ENCODE measurements at places on chromosomes 1 and 21.

GRCh38 chr1:109198745-109199144 is 15.0 kb upstream of the SARS1 start:
- DNase-seq = no peak

DNA sequence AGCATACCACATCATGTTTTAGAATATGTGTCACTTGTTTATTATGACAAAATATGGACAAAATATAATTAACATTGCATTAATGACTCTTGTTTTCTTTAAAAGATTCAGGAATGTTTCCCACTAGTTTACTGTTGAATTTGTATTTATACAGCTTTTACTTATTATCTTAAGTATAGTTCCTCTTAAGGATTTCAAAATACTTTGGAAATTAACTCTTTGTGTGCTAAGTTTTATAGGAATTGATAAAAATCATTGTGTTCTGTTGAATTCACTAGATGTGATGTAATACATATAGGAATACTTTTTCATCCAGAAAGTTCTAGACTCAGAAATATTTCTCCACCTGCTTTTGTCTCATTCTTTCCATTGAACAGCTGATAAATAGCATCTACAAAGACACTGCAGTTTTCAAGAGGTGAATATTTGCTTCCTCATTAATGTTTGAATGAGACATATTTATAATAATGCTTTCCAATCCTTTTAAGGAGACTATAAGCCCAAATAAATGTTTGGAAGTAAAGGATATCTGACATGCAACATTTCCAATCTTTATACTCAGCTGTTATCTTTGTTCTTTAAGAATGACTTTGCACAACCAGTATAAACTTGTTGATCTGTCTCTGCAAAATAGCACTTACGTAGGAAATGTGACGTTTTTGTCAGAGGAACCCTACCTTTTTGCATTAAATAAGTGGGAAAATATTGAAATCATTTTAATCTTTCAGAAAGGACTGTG is 38.4 kb upstream of the SAMSN1 start:
- no peak for DNase-seq

GRCh38 chr1:204703268-204703664 is 17.7 kb upstream of the LRRN2 start:
- no peak for DNase-seq

DNA sequence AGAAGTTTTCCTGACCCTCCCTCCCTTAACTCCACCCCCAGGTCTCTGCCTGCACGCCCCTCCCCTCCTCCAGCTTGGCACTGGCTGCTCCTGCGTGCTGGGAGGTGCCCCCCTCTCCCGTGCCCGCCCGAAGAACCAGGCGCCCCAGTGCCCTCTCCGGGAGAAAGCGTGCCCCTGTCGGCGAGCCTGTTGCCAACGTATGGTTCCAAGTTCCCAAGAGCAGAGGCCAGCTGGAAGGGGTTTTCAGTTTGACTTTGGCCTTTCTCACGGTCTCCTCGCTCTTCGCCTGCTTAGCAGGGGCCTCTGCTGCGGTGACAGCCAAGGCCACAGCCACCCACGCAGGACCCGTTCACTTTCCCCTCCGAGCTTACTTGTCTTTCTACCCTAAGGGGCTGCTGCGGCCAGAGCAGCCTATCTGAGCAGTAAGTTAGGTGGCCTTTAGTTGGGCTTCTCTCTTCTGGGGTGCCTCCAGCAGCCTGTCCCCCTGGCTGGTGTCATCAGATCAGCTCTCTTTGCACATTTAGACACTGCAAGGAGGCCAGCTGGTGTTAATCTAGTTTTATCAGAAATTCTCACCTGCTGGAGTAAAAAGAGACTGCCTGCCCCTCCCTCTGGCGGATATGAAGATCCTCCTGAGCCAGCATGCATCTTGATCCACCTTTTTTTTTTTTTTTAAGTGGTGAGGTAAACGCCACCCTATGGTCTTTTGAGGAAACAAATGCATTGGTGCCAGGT is 1.5 kb downstream of the STUM start:
- DNase-seq = peak; percentile 66

DNA sequence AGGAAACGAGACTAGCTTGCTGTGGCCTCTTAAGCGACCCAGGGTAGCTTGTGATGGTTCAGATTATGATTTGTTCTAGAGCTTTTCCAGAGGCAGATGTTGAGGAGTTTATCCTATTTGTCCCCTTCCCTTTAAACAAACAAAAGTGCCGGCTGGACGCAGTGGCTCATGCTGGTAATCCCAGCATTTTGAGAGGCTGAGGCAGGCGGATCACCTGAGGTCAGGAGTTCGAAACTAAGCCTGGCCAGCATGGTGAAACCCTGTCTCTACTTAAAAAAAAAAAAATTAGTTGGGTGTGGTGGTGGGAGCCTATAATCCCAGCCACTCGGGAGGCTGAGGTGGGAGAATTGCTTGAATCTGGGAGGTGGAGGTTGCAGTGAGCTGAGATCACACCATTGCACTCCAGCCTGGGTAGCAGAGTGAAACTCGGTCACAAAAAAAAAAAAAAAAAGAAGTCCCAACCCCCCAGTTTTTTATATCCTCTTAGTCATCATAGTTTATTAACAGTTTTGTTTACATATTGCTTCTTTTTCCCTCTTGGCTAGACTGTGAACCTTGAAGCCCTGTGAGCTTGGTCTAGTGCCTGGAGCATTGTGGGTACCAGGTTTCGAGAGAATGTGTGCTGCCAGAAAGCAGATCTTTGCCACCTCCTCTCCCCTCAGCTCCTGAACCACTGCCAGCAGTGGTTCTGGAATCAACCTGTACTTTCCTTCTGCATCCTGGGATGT is 29.8 kb downstream of the MAPKAPK2 start:
- DNase-seq = no peak

DNA sequence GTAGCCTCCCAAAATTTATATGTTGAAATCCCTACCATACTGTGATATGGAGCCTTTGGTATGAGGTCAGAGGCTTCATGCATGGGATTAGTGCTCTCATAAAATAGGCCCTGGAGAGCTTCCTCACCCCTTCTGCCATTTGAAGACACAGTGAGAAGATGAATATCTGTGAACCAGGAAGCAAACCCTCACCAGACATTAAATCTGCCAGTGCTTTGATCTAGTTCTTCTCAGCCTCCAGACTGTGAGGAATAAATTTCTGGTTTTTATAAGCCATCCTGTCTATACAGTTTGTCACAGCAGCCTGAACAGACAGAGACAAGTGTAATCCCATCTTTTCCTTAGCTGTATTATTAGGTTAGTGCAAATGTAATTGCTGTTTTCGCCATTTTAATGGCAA is 88.4 kb downstream of the OLFML2B start:
- DNase-seq = no peak

- no peak for DNase-seq
These were observed 75.7 kb upstream of the KIAA1614 start for GRCh38 chr1:180837020-180837419.

DNA sequence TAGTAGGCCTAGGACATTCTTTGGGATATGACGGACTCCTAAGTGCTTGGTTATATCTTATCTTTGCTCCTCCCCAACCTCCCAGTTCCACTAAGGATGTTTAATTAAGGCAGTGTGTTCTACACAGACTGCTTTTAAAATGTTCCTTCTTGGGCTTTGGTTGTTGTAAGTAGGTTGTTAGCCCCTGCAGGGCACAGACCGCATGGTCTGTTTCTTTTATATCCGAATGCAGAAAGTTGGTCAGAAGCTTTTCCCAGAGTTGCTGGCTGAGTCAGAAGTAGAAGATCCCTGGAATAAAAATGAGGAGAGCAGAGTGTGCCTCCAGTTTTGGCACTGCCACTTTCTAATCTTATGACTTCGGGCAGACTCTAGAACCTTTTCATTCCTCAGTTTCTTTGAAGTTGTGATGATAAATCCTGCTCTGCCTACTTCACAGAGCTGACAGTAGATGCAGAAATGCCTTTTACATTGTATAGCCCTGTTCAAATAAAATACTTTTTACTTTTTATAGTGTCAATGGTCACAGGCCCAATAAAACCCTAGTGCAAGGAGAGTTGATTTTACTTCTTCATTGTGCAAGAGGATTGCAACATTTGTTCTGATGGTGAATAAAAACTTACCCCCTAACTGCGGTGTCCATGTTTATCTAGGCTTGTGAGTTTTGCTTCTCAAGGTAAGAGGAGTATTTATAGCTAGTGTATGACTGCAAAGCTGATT is 18.4 kb downstream of the FMN2 start:
- no peak for DNase-seq

DNA sequence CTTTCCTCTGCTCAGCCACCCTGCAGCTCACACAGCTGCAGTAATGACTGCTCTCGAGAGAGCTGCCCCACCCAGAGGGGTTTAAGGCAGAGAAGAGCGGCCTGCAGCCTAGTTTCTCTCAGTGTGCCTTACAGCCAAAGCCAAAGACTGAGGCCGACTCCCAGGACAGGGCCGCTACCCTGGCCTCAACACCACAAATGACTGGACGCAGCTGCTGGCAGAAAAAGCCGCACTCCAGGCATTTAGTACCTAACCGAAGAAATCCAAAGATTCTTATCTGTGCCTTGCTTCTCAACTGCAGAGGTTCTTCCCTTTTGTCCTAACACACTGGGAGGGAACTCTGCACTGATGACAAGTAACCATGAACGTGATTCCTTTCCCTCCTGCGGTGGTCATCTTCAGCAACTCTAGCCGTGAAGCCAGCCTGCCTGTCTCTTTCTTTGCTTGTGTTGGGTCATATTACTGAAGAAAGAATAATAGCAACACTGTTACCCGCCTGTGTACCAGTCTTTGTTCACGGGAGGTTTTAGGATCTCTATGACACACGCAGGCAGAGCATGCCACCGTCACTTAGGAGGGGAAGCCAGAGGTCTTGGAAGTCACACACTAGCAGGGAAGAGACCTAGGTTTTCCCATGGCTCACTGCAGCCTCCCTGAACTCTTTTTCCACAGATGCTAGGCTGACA is 202.7 kb downstream of the RHOU start:
- DNase-seq = peak; percentile 26

DNA sequence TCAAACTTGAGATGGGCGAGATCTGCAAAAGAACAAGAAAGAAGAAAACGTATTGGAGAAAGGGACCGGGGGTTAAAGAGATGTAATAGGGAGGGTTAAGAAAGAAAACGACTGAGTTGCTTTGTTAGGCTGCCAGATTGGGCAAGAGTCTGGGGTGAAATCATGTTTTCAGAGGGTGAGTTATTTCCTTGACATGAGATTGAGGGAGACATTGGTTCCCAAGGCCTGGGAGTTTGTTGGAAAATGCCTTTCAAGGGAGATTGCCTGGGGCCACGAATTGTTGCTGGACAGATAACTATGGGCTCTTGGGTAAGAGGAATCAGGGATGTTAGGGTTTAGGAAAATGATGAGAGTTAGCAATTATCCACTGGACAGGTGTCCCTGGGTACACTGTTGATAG is 776 bp upstream of the CADM3 start:
- no peak for DNase-seq

- no peak for DNase-seq
These were observed 71.8 kb upstream of the ADAM30 start for GRCh38 chr1:119968068-119968492.

DNA sequence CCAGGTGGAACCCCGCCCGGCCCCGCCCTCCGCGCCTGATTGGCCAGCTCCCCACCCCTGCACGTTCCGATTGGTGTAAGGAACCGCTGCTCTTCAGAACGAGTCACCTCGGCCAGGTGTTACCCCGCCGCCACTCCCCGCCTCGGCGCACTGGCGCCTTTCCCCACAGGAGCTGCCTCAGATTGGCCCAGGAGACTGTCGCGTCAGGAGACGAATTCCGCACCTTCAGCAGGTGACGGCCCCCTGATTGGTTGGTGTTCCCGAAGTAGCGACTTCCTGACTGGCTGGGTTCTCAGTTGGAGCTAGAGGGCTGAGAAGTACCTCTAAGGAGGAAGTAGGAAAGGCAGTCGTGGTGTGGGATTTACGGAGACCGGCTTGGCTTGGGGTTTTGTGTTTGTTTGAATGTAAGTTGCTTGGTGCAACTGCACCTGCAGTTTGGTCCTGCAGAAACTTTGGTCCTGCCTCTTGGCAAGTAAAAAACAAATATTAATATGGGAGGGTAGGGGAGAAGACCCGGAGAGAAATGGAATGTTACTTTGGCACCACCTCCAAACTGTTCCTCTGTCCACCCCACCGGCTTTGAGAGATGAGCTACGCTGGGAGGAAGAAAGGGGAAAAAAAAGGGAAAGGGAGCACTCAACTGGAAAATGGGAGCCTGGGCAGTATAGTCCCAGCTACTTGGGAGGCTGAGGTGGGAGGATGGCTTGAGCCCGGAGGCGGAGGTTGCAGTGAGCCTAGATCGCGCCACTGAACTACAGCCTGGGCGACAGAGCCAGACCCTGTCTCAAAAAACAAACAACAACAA is 415 bp upstream of the F11R start:
- DNase-seq = peak; percentile 97

DNA sequence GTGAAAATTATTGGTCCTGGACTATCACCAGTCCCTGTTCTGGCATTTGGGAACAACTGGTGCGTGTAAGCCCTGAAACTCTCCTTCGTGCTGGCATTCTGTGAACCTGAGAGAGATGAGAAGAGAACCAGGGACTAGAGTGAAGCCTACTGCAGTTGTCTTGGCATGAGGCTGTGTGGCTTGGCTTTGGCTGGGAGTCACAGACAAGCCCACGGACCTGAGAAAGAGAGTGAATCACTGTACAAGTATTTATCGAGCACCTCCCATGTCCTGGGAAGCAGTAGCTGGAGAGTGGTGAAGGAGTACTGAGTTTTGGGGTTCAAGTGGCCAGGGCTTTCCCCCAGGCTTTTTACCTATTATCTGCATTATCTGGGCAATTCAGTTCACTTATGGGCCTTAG is 63.3 kb downstream of the FGGY start:
- DNase-seq = no peak

GRCh38 chr1:12420171-12420570 is 190.3 kb downstream of the VPS13D start:
- DNase-seq = no peak

DNA sequence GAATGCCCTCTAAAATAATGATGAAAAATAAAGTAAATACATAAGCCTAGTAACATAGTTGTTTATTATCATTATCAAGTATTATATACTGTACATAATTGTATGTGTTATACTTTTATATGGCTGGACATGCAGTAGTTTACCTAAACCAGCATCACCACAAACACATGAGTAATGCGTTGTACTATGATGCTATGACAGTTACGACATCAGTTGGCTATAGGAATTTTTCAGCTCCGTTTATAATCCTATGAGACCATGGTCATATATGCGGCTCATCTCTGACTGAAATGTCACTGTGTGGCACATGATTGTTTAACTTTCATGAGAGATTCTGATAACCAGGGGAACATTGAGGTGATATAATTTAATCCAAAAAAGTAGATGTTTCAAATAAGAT is 352.1 kb downstream of the ST6GALNAC3 start:
- no peak for DNase-seq

DNA sequence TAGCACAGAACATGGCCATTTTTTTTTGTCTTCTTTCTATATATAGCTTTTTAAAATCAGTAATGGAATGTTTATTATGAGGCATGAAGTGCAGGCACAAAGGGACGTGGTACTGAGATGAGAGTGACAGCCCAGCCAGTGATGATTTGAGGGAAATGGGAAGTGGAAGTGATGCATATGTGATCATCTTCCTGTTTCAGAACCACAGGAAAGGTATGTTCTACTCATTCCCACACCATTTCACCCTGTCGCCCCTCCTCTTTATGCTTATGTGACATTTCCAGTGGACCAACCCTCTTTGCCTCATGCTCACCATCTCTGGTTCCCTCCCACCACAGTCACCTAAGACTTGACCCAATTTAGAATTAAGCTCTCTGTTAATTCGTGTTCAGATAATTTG is 24.3 kb downstream of the PTGS2 start:
- no peak for DNase-seq

Data from NCI-H510A (cell line).